GM20000 (cell line): ENCODE measurements at places on chromosomes 12 and 14.
A peak's percentile ranks its signal among the peaks of the same experiment; 100 is the strongest.

- DNase-seq = peak; percentile 39
Measured at GRCh38 chr12:3655328-3655900, 97.5 kb downstream of the CRACR2A start.

GRCh38 chr12:69949311-69950002 lies 124.4 kb downstream of the MYRFL start:
- DNase-seq = no peak

- DNase-seq = no peak
Measured at GRCh38 chr12:6073426-6073825, 51.0 kb downstream of the VWF start.

GRCh38 chr14:91925001-91925726 lies 22.3 kb downstream of the FBLN5 start:
- DNase-seq = no peak

DNA sequence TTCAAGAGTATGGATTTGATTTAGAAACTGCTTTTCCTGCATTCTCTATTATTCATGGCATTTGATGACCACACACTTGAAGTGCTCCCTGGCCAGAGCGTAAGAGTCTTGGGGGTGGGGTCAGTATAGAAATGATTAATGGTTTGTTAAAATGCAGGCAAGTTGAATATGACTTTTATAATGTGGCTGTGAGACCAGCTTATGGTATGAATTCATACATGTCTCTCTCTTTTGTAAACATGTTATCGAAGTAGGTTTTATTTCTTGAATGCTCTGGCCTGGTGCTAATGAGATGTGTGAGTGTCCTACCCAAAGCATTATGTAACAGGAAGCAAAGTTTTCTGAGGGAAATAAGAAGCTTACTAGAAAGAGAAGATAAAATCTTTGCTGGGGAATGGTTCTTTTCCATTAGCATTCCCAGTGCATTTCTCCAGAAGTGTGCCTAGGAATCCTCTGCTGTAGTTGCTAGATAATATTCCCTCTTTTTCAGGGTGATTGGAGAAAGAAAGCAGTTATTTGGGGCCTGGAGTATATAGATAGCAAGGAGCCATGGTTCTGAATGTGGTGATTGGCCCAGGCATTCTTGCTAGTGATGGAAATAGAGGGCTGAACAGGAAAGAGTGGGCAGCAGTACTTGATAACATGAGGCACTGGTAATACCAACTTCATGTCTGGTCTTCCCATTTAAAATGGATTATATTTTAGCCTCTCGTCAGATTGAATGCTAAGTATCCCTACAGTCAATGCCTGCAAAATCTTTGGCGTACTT lies 289.7 kb downstream of the RAD51B start:
- no peak for DNase-seq

DNA sequence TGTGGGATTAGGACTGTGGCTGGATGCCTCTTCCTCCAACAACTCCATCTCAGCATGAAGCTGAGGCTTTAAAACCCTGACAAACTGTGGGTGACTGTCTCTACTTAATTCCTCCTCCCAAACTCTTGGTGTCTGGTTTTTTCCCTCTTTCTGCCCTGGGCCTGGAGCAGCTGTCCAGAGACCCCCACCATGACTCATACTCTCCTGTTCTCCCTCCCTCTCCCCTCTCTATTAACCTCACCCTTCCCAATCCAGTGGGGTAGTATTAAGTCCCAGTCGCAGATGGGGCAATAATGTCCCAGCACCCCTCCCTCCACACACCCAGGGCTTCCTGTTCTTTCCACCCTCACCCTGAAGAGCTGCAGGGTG lies 2.0 kb upstream of the DNAJC14 start:
- no peak for DNase-seq

DNA sequence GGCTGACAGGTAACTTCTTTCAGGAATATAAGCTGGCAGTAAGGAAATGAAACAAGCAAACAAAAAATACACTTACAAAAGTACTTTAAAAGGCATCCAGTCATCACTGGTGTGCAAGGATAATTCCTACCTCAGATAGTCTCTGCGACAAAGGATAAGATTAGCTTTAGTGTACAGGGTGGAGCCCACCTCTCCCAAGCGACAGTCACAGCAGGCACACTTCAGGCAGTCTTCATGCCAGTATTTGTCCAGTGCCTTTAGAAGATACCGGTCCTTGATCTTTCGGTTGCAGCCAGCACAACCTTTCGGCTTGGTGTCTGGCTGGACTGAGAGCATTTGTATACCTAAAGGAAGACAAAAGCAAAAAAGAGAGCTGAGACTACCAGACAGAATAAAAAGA lies 5.4 kb downstream of the LMO3 start:
- DNase-seq = no peak

- no peak for DNase-seq
Measured at GRCh38 chr12:94839347-94839746, 164.2 kb downstream of the NDUFA12 start.

- no peak for DNase-seq
Measured at GRCh38 chr14:23518709-23519108, 32.9 kb downstream of the ZFHX2 start.

DNA sequence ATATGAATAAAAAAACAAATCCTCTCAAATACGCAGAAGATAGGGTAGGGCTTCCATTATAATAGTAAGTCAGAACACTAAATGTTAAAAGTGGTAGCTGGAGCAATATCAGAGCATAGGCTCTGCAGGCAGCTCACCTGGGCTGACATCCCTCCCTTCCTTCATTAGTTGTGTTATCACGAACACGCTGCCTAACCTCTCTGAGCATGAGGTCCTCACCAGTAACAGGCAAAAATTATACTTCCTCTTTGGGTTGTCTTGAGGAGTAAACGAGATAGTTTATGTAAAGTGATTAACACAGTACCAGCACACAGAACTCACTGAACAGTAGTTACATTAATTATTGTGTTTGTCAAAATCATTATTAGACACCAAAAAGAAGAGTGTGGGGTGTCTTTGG lies 154.3 kb downstream of the STXBP6 start:
- no peak for DNase-seq

- peak; percentile 64 for DNase-seq
Measured at GRCh38 chr12:94157981-94158411, 9.6 kb downstream of the PLXNC1 start.

DNA sequence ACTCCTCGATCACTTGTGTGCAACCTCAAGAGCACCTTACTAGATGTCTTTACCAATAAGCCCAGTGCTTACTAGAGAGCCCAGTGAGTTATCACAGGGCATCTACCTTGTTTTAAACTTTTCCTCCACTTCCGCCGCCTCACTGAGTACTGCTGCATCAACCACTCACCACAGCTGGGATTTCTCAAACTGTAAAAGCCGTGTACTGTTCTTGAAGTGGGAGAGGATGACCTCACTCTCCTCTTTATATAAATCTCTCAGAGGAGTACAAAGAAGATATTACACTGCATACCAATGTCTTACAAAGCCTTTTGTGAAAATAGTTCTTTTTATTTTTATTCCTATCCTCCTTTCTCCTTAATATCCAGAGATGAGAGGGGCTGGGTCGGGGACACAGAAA lies 94.1 kb downstream of the PLCZ1 start:
- no peak for DNase-seq

DNA sequence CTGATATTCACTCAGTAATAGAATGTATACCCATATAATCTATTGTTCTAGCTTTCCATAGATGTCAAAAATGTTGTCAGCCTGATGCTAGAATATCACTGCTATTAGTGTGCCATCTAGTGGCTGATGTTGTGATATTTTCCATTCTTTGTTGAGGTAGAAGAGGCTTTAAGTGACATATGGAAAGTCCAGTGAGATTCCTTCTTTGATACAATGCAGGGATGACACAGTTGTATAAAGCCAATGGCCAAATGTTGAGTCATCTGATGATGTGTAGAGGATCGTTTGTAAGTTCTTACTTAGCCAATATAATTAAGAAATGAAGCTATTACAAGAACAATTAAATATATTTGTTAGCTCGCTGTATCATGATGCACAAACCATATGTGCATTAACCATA lies 58.1 kb upstream of the PCED1B start:
- DNase-seq = peak; percentile 45

- DNase-seq = peak; percentile 13
Measured at GRCh38 chr12:100539202-100539601, 34.3 kb upstream of the GAS2L3 start.

DNA sequence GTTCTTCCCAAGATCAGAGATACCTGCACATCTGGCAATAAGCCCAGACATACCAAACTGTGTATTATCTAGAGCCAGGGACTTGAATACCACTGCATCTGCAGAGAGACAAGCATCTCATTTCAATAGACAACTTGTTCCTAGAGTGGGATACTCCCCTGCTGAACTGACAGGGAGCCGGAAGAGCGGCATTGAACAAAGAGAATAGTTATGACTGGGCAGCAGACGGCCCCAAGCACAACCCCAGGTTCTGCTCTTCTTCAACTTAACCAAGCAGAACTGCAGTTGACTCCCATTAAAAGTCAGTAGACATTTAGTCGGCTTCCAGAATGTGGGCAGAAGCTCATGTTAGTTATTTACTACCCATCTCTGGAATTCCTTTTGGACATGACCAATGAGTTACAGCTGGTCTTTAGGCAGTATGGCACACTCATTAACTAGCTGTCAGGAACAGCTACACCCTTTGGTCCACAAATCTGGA lies 112.9 kb downstream of the HMGA2 start:
- DNase-seq = no peak

- no peak for DNase-seq
Measured at GRCh38 chr12:90969346-90969745, 14.4 kb upstream of the CCER1 start.

DNA sequence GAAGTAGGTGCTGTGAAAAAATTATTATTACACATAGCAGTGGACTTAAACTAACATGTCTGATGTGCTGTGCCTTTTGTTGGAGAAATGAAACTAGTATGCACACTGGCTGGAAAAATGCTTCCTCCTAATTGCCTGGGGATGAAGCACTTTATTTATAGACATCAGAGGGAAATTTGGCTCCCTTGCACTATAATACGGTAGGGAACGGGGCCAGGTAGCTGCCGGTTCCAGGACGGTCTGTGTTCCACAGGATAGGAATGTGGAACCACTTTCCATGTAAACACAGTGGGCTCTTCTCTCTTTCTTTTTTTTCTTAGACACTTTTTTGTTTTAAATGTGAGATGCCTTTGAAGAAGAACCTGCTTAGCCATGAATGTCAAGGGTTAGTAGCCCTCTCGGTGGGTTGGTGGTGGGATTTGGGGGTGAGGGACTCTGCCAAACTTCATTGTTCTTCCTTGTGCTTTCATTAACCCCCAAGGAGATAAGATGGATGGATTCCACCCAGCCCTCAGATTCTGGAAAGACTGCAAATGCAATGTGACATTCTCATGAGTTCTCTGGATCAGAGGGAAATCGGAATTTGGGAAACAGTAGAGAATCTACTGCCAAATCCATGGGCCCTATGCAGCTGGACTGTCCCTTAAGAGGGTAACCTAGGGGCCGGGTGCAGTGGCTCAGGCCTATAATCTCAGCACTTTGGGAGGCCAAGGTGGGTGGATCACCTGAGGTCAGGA lies 58.0 kb upstream of the GSC start:
- DNase-seq = no peak
